ENCODE measurements at places on chromosomes 16 and 17. TPM values are rescaled to one million over a fixed set of nuclear protein-coding genes. Genes with fewer than 3 reads are reported as not detected.

The TEX19 gene
- not detected for polyA plus RNA-seq

The TRIM37 gene
- polyA plus RNA-seq: 10.2 TPM

GRCh38 chr16:75063549-75064088 is 53.0 kb downstream of the LDHD start:
- no peaks in the 10 kb centered on the region for H3K27me3 ChIP-seq
- H3K4me1 ChIP-seq: peaks cover 93% of the 10 kb centered on the region
- no peak for DNase-seq
- H3K36me3 ChIP-seq: no peaks in the 10 kb centered on the region
- H3K27ac ChIP-seq: peak overlapping the region; percentile 86

The PLD6 gene
- polyA plus RNA-seq: 2.8 TPM

GRCh38 chr17:70238646-70239045 is 69.3 kb downstream of the KCNJ2 start:
- no peaks in the 10 kb centered on the region for H3K27me3 ChIP-seq
- no peak for DNase-seq
- no peak overlapping the region for H3K4me3 ChIP-seq
- H3K4me1 ChIP-seq: no peaks in the 10 kb centered on the region

DNA sequence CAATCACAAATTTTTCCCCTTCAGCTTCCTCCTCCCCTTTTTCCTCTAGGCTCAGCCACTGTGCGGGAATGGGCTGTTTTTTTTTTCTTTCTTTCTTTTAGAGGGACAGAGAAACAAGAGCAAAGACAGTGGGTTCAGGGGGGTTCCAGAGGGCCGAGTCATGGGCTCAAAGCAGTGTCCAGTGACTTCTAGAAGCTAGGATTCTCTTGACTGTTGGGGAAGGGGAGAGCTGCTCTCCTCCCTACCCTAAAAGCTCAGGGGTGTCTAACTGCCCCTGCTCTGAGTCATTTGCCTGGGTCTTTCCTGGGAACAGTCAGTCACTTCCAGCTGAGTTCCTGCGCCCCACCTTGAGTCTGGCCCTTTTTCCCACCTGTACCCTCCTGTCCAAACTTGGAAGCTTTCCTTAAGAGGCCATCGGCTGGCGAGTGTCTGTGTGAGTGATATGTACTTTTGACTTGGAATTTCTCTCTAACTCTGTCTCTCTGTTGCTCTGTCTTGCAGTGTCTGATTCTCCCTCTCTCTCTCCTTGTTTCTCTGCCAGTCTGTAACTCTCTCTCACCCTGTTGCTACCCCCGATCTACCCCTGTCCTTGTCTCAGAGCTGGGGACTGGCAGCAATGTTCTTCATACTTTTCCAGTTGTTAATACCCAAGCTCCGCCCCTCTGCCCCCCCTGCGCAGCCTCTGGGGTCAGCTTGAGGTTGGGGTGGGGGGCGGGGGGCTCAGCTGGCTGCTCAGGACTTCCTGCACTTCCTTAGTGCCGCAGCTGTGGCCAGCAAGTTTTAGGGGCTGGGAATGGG is 2.4 kb downstream of the THRA start:
- no peaks in the 10 kb centered on the region for H3K4me1 ChIP-seq
- no peak for DNase-seq
- peak overlapping the region; percentile 87 for H3K4me3 ChIP-seq
- peak overlapping the region; percentile 97 for H3K27ac ChIP-seq
- no peaks in the 10 kb centered on the region for H3K27me3 ChIP-seq
- H3K36me3 ChIP-seq: no peaks in the 10 kb centered on the region

- peak within 1 kb of the TSS; percentile 80 for H3K27ac ChIP-seq
- H3K4me1 ChIP-seq: peaks cover 23% of the 10 kb centered on the region
- DNase-seq: peak; percentile 94
- H3K4me3 ChIP-seq: peak within 1 kb of the TSS; percentile 66
- no peaks in the 10 kb centered on the region for H3K36me3 ChIP-seq
Measured at GRCh38 chr17:42659079-42659931, at the start of gene TUBG2. Gene TUBG2, plus strand, starts transcription at chr17:42659284. Its CDS starts 220 bp downstream, at chr17:42659504.

GRCh38 chr16:11481987-11482386 is 104.7 kb downstream of the LITAF start:
- H3K4me1 ChIP-seq: no peaks in the 10 kb centered on the region
- no peak overlapping the region for H3K27ac ChIP-seq
- H3K36me3 ChIP-seq: no peaks in the 10 kb centered on the region
- DNase-seq: no peak
- H3K27me3 ChIP-seq: no peaks in the 10 kb centered on the region

DNA sequence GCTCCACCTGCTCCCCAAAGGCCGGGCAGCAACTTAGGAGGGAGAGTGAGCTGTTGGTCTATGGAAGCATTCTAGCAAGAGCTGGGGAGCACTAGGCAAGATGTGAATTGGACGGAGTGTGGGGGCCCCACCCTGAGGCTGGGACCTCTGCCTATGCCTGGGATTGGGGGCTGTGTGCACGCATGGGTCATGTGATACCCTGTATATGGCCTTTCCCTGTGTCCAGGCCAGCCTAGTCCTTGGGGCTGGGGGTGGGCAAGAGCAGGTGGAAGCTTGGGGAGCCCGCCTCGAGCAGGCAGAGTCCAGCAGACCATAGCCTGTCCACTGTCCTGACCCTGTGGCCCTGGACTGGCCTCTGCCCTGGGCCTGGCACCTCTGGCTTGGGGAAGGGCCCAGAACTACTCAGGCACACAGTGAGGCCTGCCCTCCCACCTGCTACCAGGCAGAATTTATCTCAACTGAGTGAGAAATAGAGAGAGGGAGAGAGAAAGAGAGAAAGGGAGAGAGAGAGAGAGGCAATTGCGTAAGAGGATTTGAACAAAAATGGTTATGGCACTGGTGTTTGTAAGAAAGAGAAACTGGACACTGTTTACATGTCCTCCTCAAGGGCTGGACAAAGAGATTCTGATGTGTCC is 19.1 kb downstream of the PDP2 start:
- no peaks in the 10 kb centered on the region for H3K27me3 ChIP-seq
- DNase-seq: no peak
- H3K27ac ChIP-seq: peak overlapping the region; percentile 90
- H3K4me3 ChIP-seq: no peak overlapping the region

GRCh38 chr17:2025622-2026309 is 632 bp upstream of the RTN4RL1 start:
- no peaks in the 10 kb centered on the region for H3K36me3 ChIP-seq
- peaks cover 38% of the 10 kb centered on the region for H3K4me1 ChIP-seq
- H3K4me3 ChIP-seq: peak overlapping the region; percentile 42
- DNase-seq: peak; percentile 83
- H3K27me3 ChIP-seq: peaks cover 74% of the 10 kb centered on the region
- H3K27ac ChIP-seq: peak overlapping the region; percentile 20

- no peaks in the 10 kb centered on the region for H3K36me3 ChIP-seq
- H3K4me3 ChIP-seq: no peak overlapping the region
- H3K4me1 ChIP-seq: peaks cover 21% of the 10 kb centered on the region
- no peak overlapping the region for H3K27ac ChIP-seq
Measured at GRCh38 chr16:12798846-12799245, 4.8 kb downstream of the CPPED1 start.

The NOTUM gene
- polyA plus RNA-seq: 0.22 TPM

DNA sequence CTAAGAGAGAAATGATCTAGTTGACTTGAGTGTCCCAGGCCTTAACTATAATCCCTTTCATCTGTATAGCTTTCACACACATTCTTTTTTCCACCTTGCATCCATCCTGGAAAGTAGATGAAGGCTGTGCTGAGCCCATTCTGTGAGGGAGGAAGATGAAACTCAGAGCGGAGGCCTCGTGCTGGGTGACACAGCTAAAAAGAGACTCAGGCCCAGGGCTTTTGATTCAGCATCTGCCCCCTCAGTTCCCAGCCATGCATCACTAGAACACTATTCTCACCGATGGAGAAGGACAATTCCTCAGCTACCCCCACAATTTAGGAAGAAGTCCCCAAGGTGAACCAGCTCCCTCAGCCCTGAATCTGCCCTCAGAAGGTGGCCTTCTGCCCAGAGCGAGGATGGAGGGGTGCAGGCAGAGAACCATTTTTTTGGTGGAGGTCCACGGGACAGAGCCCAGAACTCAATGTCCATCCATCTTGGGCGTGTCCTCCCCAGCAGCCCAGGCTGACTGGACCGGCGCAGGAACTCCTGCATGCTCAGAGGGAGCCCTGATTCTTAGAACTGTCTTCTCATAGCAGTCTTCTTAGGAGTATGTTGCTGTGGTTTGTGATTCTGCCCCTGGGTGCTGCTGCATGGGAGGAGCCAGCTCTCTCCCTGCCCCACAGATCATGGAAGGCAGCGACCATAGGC is 5.8 kb upstream of the MYCBPAP start:
- H3K4me3 ChIP-seq: no peak overlapping the region
- H3K27ac ChIP-seq: no peak overlapping the region
- no peaks in the 10 kb centered on the region for H3K27me3 ChIP-seq
- no peaks in the 10 kb centered on the region for H3K4me1 ChIP-seq
- no peak for DNase-seq

DNA sequence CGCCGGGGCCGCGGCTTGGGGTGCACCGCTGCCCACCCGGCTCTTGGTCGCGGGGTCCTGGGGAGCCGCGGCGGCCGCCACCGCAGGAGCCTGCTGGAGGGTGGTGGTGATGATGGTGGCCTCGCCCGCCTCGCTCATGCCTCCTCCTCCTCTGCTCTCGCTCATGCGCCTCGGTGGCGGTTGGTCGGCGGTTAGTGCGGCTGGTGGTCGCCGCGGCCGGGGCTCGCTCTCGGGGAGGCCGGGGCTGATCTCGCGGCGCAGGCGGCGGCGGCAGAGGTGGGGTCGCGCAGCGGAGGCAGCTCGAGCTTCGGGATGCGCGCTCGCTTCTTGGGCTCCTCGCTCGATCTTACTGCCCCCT is 41.6 kb downstream of the AHSP start:
- peak overlapping the region; percentile 29 for H3K4me3 ChIP-seq
- H3K4me1 ChIP-seq: no peaks in the 10 kb centered on the region
- H3K36me3 ChIP-seq: no peaks in the 10 kb centered on the region
- H3K27ac ChIP-seq: no peak overlapping the region

GRCh38 chr17:67132366-67132765 is 88.0 kb downstream of the CACNG1 start:
- H3K27ac ChIP-seq: no peak overlapping the region
- H3K36me3 ChIP-seq: peaks cover 50% of the 10 kb centered on the region
- no peak for DNase-seq
- no peaks in the 10 kb centered on the region for H3K4me1 ChIP-seq
- no peaks in the 10 kb centered on the region for H3K27me3 ChIP-seq
- H3K4me3 ChIP-seq: no peak overlapping the region

DNA sequence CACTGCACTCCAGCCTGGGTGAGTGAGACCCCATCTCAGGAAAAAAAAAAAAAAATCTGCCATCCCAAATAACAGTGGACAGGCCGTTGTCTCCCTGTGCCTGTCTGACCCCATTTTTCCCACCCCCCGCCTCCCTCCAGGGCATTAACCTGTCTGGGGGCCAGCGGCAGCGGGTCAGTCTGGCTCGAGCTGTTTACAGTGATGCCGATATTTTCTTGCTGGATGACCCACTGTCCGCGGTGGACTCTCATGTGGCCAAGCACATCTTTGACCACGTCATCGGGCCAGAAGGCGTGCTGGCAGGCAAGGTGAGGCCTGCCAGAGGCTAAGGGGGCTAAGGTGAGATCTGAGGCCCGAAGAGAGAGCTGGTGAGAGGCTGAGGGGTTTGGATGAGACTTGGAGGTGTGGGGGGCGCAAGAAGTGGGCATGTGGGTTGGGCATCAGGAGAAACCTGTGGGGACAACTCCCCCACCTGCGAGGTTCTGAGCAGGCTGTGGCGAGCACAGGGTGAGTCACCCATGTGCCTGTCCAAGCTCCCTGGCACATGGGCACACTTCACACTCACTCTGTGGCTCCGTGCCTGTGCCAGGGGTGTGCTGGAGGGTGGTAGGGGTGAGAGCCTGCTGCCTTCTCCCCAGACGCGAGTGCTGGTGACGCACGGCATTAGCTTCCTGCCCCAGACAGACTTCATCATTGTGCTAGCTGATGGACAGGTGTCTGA is 34.7 kb downstream of the ANKRD40 start:
- H3K27me3 ChIP-seq: no peaks in the 10 kb centered on the region
- H3K27ac ChIP-seq: no peak overlapping the region
- H3K4me3 ChIP-seq: no peak overlapping the region
- H3K36me3 ChIP-seq: no peaks in the 10 kb centered on the region
- DNase-seq: peak; percentile 53

- H3K4me3 ChIP-seq: peak overlapping the region; percentile 95
- peak overlapping the region; percentile 99 for H3K27ac ChIP-seq
- peaks cover 11% of the 10 kb centered on the region for H3K36me3 ChIP-seq
- peak; percentile 96 for DNase-seq
- H3K4me1 ChIP-seq: no peaks in the 10 kb centered on the region
Measured at GRCh38 chr16:86517652-86518258, 7.4 kb downstream of the FOXF1 start.

DNA sequence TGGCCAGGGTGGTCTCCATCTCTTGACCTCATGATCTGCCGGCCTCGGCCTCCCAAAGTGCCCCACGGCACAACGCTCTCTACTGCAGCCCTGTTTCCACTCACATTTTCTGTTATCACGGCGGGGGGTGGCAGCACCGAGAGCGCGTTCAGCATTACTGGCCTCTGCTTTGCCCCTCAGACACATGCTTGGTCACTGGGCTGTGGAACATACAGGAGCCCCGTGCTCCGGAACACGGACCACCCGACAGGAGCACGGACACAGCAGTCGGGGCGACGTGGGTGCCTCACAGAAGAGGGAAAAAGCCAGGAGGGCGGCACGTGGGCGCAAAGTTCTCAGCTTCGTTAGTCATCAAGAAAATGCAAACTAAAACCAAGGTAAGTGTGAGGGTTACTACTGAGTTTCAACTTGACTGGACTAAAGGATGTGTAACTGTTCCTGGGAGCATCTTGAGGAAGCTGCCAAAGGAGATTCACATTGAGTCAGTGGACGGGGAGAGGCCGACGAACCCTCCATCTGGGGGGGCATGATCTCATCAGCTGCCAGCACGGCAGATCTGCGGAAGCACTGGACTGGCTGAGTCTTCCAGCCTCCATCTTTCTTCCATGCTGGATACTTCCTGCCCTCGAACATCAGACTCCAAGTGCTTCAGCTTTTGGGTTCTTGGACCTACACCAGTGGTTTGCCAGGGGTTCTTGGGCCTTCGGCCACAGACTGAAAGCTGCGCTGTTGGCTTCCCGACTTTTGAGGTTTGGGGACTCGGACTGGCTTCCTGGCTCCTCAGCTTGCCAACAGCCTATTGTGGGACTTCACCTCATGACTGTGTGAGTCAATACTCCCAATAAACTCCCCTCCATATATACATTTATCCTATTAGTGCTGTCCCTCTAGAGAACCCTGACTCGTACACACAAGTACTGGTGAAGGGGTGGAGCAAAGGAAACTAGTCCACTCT is 106.8 kb downstream of the ZNF778 start:
- no peak overlapping the region for H3K4me3 ChIP-seq
- H3K4me1 ChIP-seq: peaks cover 76% of the 10 kb centered on the region
- H3K27me3 ChIP-seq: no peaks in the 10 kb centered on the region
- no peaks in the 10 kb centered on the region for H3K36me3 ChIP-seq
- DNase-seq: peak; percentile 60

Measured in sigmoid colon (tissue), 7 donors.